ENCODE measurements at places on chromosomes 11 and 22.

- DNase-seq = no peak
These were observed 406.0 kb downstream of the MIAT start for GRCh38 chr22:27063406-27063805.

GRCh38 chr11:45649544-45650165 is 15.8 kb downstream of the CHST1 start:
- no peak for DNase-seq

- DNase-seq = no peak
These were observed 103.2 kb downstream of the ETS1 start for GRCh38 chr11:128484172-128484571.

DNA sequence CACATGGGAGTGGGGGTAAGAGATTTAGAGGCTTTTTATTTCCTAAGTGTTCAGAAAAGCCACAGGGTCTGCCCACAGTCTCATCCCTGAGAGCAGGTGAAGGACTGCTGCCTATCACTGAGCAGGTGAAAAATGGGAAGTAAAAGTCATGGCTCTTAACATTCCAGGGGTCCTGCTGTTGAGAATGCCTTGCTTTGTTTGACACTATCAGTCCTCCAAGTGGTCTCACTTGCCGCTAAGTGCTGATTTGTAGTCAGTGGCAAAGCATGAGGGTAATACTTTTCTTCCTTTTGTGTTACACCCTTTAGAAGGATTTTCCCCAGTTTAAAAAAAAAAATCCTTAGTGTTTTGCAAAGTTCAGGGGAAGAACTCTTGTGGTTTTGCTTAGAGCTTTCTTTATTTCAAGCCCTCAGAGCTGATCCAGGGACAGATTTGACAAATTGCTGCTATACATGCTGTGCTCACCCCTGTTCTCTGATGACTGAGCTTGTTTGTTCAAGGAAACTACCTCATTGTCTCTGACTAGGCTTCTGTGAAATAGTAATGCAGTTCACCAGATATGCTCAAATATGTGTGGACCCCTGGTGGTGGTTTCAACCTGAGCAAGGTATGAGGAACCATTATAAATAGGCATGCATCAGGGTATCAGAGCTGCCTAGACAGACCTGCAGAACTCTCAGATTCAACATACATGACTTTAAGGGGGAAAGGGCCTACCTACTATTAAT is 141.0 kb downstream of the ARHGAP42 start:
- DNase-seq = no peak

GRCh38 chr22:49233507-49234100 is 594.1 kb downstream of the BRD1 start:
- DNase-seq = no peak

DNA sequence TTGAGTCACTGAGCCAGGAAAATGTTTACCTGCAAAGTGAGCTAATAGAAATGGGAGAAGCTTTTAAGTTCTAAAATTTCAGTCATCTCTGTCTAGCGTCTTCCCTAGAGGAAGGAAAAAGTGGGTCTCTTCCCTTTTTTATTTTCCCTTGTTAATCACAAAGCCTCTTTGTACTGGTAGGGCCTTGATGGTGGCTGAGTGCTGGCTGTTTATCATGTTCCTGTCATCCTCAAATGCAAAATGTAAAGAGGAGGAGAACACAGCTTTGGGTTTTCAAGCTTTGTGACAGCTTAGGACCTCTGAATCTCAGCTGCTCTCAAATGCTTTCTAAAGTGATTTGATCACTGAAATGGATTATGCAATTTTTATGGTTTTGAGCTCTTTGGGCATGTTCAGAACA is 222.0 kb downstream of the TMEM135 start:
- DNase-seq = no peak

DNA sequence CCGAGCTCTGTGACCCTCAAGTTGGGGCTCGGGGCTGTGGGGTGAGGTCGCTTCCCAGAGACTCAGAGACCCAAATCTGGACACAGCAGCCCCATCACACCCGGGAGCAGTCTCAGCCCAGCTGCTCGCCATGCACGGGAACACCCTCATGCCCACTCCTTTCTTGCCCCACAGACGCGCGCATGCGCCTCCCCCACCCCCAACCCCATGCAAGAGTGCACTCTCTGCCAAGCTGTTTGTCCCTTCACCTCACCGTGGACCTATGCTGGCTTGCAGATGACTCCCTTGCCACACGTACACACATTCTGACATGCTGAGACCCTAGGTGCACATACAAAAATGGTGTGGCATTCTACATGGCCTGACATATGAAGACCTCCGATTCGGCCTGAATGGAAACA is 478 bp upstream of the CD248 start:
- DNase-seq = no peak

GRCh38 chr22:17381192-17381913 is 12.1 kb downstream of the CECR2 start:
- DNase-seq = no peak

- DNase-seq = no peak
These were observed 41.6 kb downstream of the C11orf71 start for GRCh38 chr11:114358716-114359115.

GRCh38 chr11:128865490-128865889 is 1.6 kb downstream of the KCNJ1 start:
- no peak for DNase-seq

DNA sequence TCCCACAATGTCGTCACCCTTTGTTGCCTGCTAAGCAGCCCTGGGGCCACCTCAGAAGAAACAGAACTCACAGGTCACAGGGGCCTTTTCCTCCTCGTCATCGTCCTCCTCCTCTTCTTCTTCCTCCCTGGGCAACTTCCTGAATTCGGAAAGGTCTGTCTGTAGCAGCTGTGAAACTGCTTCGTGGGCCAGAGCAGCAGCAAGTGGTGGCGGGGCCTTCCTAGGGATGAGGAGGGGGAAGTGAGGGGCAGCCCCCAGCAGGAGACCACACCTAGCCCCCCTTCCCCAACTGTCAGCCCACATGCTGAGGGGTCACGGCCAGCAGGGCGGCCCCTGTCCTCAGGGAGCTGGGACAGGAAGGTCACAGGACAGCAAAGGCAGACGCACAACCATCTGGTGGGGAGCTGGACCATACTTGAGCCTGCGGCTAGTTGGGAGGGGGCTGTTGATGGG is 13.2 kb downstream of the PPM1F start:
- no peak for DNase-seq

- no peak for DNase-seq
These were observed 224.7 kb downstream of the SNX19 start for GRCh38 chr11:130691581-130691980.

- no peak for DNase-seq
These were observed 21.8 kb upstream of the ABCC8 start for GRCh38 chr11:17498475-17498874.

DNA sequence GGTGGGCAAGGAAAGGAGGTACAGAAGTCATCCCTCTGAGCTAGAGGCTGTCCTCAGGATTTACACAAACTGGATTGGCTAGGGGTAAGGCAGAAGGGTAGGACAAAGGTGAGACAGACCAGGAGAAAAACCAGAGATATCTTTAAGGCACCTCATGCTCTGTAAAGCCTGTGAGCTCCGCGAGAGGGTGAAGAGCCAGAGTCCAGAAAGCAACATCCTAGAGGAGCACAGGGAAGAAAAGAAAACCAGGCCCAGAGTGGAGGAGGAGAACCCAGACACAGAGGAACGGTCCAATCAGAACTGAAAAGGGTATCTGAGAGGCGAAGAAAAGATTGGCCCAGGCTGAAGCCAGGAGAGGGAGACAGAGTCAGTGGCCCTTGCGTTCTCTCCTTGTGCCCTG is 5.1 kb downstream of the SLC37A4 start:
- DNase-seq = no peak

DNA sequence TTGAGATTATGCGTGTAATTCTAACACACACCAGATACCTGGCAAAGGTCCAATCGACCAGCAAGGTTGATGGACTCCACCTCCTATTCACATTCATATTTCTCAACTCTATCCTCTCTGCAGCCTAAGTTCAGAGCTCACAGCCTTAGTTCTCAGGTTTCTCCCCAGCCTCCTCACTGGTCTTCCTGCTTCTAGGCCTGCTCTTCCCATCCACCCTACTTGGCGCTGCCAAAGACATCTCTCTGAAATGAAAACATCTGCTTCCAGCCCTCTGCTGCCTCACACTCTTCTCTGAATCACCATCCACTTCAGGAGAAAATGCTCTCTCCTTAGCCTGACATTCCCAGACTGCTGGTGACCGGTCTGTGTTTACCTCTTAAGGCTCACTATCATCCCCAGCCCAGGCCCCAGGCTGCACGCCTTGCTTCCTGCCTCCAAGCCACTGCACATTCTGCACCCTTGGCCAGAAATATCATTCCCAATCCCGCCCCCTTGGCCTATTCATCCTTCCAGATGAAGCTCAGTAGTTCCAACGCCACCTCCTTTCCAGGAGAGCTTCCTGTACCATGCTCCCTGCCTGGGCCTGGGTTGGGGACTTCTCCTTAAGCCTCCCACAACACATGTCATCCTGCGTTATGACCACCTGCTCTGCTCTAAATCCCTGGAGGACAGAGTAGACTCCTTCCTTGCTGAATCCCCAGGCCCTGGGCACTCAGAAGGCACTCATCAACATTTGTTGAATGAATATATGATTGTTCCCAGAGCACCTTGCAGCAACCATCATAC is 3.5 kb downstream of the ARRB1 start:
- DNase-seq = no peak

- DNase-seq = no peak
These were observed 76.3 kb downstream of the MICAL2 start for GRCh38 chr11:12186701-12187100.

- DNase-seq = no peak
These were observed 644 bp downstream of the TMEM134 start for GRCh38 chr11:67468456-67468758.

DNA sequence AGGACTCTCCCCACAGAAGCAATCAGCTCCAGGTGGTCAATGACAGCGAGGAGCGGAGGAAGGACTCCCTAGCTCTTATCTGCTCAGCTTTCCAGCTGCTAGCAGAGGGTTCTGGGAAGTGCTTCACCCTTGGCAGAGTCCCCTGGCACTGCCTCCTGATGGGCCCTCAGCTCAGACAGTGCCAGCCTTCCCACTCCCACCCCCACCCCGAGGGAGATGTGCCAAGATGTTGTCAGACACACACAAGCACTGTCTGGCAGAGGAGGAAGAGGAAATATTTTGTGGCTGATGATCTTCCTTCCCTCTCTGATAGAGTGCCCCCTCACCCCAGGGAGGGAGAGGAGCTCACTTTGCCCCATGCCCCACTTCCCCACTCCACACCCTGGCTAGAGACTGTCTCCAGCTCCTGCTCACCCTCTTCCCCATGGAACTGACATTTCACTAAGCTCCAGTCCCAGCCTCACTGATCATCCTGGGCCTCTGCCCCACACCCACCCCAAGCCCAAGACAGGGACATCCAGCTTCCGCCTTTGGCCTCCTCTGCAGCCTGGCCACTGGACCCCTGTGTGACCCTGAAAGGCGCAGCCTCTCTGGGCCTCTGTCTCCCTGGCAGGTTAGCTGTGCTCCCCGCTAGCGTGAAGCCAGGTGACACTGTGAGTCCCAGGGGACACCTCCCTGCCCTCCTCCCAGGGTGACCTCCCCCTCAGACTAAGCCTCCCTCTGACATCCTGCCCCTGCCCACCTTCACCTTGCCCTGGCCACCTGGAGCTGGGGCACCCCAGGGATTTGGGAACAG is 44.5 kb downstream of the SLCO2B1 start:
- no peak for DNase-seq

DNA sequence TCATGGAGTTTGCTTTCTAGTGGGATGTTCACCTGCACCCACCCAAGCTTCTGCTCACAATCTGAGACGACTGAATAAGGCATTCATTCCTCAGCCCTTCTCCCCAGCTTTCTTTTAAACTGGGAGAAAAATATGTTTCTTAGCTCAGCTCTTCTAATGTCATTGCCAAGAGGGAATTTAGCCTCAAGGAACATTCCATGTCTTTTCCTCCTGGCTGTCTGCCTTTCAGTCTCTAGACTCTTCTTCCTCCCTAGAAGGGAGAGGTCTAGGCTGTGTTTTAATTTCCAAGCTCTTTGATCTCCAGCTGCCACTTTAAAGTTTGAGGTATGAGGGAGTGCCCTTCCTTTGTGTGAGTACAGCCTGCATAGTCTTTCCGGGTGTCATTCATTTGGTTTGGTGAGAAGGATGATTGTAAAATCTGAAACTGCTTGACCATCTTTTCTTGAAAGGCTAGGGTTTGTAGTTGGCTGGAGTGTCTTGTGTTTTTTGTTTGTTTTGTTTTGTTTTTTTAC is 11.7 kb upstream of the HTATIP2 start:
- DNase-seq = no peak

DNA sequence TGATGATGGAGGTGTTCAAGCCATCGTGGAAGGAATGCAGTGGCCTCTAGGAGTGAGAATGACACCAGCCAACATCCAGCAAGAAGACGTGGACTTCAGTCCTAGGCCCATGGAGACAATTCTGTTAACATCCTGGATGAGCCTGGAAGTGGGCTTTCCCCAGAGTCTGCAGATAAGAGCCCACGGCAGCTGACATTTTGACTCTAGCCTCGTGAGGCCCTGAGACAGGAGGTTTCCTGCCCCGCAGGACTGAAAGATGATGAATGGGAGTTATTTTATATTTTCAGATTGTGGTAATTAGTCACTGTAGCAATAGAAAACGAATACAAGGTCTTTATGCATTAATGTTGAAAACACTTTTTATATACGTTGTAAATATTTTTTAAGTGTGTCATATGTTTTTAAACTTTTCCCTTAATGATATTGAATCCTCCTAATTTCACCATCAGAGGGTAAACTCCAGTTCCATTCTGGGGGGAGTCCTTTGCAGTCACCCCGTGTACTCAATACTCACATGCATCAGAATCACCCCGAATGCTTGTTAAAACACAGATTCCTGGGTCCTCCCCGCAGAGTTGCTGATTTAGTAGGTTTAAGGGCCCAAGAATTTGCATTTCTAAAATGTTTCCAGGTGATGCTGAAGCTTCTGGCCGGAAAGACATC is 570 bp upstream of the TPCN2 start:
- DNase-seq = no peak

GRCh38 chr22:49925525-49926128 is 7.2 kb downstream of the CRELD2 start:
- DNase-seq = no peak

GRCh38 chr11:60349990-60350389 is 22.9 kb downstream of the MS4A6E start:
- DNase-seq = no peak

DNA sequence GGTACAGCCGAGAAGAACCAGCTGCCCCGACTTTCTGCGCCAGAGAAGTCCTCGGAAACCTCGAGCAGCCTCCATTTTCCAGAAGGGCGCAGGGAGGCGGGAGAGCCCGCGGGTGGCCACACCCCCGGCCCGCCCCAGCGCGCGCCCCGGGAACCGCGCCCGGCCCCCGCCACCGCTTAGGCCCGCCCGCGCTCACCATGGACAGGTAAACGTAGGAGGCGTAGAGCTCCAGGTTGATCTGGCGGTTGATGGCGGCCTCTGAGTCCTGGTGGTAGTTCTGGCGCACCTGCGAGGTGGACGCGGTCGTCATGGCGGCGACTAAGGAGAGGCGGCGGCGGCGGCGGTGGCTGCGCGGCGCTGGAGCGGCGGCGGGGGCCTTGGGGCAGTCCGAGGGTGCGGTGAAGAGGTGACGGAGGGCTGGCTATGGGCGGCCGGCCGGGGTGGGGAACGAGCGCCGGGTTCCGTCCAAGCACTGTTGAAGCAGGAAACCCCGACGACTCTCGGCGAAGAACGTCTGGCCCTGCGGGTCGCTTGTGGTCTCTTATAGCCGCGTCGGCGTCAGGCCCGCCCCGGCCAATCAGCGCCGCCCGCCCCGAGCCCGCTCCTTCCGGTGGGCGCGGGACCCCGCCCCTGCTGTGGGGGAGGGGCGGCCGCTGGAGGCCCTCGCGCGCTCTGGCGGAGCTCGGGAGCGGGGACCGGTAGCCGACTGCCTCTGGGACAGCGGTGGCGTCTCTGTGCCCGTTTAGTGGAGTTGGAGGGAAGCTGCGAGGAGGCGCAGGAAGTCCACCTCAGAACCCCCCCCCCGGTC is at the start of gene FTH1:
FTH1 (minus strand) TSS at position 519 of the 808 bp plus-strand sequence; CDS start at position 310, 209 bp downstream.
- peak; percentile 77 for DNase-seq
